AG04449 (cell line): ENCODE measurements at places on chromosomes 5 and 9.

GRCh38 chr5:90421136-90421535, 11.6 kb upstream of the CETN3 start:
- DNase-seq = no peak

DNA sequence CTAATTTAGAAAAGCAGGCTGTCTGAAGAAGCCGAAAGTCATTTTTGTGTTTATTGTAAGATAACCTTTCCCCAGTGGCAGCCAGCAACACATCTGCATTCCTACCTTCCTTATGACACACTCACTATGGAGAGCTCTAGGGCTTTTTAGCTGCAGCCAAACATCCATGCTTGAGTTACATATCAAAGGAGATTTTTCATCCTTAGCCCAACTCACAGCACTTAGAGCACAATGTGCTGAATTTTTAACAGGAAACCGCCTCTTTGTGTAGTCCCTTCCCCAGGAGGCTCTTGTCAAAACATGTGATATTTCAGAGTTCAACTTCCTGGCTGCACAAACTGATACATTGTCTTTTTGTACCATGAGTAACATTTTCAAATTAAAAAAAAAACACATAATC, 379.2 kb downstream of the CTNND2 start:
- DNase-seq = no peak

GRCh38 chr9:69916950-69917349, 96.3 kb downstream of the CFAP95 start:
- DNase-seq = no peak

- no peak for DNase-seq
These were observed 37.0 kb upstream of the VDAC1 start for GRCh38 chr5:134041570-134042411.

DNA sequence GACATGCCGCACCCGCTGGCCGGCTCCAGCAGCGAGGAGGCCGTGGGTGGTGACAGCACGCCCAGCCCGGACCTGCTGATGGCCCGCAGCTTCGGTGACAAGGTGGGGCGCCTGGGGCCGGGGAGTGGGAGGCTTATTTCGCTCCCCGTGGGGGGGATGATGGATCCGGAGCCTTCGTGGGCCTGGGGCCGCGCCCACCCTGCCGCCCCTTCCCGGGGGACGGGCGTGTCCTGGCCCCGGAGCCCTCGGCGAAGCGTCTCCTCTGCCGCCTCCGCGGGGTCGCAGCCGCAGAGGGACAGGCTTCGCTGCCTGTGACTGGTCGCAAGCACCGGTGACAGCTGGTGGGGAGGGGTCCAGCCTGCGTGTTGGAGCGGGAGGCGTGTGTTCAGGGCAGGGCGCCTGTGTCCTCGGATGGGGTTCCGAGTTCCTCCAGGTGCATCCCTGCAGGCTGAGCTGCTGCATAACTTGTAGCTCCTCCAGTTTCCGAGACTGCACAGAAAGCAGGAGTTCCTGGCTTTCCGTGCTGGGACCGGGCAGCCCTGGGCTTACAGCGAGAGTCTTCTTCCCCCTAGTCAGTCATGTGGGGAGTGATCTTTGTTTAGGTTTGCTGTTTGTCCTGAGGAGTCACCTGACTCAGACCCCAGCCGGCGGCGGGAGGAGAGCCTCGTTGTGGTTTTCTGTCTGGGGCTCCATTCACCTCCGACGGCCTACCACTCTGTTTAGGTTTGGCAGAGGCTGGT, 666 bp downstream of the SNX30 start:
- no peak for DNase-seq

DNA sequence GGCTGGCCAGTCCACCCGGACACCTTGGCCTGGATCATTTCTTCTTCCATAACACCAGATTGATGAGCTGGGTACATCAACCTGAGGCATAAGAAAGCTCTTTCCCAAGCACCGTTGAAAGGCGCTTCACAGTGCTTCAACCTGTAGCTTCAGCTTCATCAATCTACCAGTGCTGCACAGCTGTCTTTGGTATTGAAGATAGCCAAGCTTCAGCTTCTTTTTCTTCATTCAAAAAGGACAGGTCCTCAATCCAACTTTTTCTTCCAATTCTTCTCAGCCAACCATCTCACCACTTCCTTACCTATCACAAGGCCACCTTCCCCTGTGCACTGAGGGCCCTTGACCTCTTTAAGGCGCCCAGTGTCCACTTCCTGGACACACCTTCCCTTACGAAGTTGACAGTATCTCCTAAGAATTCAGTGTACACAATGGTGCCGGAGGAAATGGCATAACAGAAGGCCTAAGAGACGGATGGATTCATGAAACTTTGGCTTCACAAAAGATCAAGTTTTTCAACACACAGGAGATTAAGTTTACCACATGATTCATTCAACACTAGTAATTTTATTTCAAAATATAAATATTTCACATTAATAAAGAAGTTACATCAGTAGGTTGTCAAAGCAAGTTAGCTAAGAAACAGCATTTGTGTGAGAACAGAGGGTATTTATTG, 1.4 kb upstream of the CTNNAL1 start:
- no peak for DNase-seq

DNA sequence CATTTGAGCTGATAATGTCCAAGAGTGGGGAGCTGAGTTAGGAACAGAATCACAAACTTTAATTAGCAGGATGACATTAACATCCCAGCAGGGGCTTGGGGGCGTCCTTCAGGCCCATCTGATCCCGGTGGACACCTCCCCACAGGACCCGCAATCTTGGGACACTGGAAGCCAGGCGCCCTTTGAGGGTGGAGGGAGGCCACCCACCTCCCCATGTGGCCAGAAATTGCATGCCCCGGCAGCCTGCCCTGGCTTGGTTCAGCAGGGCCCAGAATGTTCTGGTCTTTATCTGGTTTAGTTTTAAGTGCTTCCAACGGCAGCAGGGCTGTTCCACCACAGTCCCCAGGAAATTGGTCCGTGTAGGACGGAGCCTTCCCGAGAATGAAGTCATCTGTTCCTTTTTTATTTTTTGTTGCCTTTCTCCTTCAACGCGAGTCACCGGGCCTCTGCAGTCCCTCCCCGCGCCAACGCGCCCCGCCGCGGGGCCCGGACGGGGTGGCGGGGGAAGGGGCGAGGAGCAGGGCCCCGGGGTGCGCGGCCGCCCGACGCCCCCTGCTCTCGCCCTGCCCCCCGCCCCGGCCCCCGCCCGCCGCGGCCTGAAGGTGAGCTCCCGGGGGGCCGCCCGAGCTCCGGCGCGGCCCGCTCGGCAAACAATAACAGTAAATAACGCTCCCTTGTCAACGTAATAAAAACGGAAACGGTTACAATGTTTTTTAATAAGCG, 207.9 kb downstream of the C9orf50 start:
- peak; percentile 29 for DNase-seq

- no peak for DNase-seq
These were observed 49.3 kb downstream of the LRRC70 start for GRCh38 chr5:62627901-62628300.

DNA sequence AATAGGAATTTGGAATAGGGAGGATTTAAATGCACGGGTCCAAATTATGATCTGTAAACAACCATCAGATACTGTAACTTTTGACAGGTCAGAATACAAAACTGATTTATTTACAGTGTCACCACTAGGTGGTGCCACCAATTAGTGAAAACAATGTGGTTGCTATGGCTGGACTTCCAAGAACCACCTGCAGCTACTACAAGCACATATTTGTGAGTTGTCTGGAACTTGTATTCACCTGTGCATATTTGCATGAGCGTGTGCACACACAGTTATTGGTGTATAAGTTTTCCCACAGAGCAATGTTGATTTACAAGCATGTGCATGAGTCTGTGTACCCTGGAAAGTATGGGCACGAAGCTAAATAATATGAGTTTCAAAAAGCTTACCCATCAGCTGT, 3.0 kb upstream of the HRCT1 start:
- DNase-seq = no peak

- no peak for DNase-seq
These were observed 223.5 kb upstream of the MEF2C start for GRCh38 chr5:89106480-89106879.

- no peak for DNase-seq
These were observed 214.7 kb downstream of the HSPA4 start for GRCh38 chr5:133266527-133266878.

DNA sequence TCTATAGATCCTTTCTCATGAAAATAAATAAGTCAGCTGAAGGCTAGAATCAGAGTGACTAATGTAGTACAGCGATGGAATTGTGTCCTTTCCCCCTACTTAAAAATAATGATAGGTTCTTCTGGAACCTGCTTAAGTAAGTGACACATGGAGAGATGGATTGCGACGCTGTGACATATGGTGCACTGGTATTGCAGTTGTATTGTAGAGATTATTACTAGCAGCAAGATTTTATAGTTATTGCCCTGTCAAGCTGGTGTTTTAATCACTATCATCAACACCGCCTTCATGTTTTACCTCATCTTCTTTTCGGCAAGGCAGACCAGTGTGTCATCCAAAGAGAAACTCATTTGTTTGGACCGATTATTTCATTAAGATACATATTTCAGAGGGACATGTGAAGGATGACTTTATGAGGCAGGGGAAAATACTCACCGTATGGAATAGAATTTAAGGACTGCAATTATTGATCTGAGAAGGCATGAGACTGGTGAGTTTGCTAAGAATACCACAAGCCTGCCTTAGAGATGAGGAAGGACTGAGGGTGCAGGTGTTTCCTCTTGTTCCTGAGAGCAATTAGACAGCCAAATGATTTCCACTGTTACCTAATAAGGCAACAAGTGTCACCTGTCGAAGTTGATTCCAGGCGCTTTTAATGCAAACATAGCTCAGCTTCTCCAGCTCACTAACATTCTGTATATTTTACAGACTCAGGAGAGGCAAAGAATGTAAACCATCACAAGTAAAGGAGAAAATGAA, 1855.5 kb downstream of the MAT2B start:
- no peak for DNase-seq

- DNase-seq = no peak
These were observed 3.7 kb upstream of the CCL19 start for GRCh38 chr9:34694811-34695210.

GRCh38 chr9:30967476-30967875, 1417.0 kb upstream of the ACO1 start:
- no peak for DNase-seq

DNA sequence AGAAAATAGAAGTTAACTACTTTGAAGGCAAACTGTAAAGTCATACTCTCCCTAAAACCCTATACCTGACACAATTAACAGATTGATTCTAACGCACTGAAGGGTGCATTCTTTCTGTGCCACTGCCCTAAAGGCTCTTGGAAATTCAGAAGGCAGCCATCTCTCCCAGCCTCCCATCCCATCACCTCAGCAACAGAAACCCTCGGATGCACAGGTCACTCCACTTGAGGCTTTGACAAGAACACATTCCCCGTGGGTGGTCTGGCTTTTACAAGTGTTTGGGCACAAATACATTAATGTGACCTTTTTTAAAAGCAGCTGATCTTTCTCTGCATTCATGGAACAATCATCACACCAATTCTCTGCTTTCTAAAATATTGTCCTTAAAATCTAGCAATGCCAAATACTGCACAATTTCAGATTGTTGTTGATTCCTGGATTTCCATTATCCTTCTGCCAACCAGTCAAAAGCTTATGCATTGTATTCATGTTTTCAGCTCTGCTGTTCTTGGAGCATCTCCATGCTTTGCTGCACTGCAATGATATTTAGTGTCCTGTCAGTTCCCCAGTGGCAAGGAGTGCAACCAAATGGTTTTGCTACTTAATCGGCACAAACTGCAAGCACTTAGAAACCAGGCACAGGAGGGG, 175.6 kb downstream of the TMEM161B start:
- DNase-seq = no peak

DNA sequence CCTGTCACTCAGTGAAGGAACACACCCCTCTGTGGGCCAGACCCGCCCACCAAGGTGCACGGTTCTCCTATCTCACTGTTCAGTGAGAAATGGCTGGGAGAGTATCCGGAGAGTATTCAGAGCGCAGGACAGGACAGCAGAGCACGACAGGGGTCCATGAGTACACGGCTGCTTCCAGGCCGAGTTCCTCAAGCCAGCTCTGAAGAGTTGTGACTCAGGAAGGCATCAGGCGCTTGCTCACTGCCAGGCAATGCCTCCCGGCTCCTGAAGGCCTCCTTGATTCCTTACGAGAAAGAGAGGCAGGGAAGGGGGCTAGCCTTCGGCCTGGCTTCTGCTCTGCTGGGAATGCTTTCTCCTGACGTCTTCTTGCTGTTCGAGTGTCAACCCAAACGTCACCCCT, 132.1 kb upstream of the PPP1R26 start:
- DNase-seq = no peak

- DNase-seq = no peak
These were observed 48.6 kb downstream of the SPATA31D1 start for GRCh38 chr9:82037126-82037525.

DNA sequence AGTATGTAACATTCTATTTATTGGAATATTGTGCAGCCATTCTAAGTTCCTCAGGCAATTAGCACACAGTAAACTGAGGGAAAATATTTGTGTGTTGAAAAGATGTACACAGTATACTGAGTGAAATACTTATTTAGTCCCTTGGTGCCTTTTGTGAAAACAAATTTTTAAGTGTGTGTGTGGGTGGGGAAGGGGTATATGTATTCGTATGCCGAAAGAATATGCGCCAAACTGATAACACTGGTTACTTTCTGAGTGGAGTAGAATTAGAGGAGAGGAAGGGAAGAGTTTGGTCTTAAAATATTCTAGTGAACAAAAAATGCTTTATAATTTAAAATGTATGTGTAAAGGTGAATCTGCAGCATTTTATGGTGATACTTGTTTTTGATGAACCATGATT, 3.1 kb downstream of the DCP2 start:
- no peak for DNase-seq

- DNase-seq = no peak
These were observed 65.4 kb upstream of the WWC1 start for GRCh38 chr5:168226012-168226411.

DNA sequence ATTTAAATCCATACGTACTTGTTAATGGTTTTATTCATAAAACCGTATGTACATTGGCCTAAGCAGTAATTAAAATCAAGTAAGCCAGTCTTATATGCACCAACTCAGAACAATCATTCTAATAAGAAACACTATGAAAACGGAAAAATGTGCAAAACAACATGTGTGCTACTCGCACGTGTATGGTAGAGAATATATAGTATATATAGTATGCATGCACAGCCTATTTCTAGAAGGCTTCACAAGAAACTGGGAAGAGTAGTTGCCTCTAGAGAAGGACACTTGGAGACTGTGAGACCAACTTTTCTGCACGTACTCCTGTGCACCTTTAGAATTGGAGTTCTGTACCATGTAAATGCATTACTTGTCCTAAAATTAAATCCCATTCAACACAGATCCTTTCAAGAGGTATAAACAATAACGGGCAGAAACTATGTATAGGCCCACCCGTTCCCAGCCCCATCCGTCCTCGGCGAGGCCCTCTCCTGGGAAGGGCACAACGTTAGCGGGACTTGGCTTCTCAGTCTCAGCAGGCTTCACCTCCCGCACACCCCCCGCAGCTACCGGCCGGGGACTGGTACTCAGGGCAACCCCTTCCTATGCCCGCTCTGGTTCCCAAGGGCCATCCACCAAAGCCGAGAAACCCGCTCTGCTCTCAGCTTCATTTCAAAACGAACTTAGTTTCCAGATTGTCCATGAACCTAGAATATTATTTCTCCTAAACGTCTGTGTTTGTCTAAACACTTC, 2.0 kb downstream of the CDC14B start:
- no peak for DNase-seq

- DNase-seq = no peak
These were observed at the start of gene MEGF10 for GRCh38 chr5:127290019-127290945. Gene MEGF10 (plus strand): TSS chr5:127290796. CDS start chr5:127331309, 40,513 bp downstream.
